ENCODE measurements at places on chromosomes 2 and 18.

- DNase-seq: no peak
- no peak overlapping the region for H3K4me3 ChIP-seq
- H3K27me3 ChIP-seq: no peaks in the 10 kb centered on the region
- H3K36me3 ChIP-seq: no peaks in the 10 kb centered on the region
- H3K4me1 ChIP-seq: no peaks in the 10 kb centered on the region
Observed at GRCh38 chr2:145593991-145594614, 1074.2 kb upstream of the ZEB2 start.

- no peak for DNase-seq
- no peaks in the 10 kb centered on the region for H3K4me1 ChIP-seq
- no peaks in the 10 kb centered on the region for H3K27me3 ChIP-seq
Observed at GRCh38 chr2:101401906-101402305, 14.6 kb upstream of the CREG2 start.

DNA sequence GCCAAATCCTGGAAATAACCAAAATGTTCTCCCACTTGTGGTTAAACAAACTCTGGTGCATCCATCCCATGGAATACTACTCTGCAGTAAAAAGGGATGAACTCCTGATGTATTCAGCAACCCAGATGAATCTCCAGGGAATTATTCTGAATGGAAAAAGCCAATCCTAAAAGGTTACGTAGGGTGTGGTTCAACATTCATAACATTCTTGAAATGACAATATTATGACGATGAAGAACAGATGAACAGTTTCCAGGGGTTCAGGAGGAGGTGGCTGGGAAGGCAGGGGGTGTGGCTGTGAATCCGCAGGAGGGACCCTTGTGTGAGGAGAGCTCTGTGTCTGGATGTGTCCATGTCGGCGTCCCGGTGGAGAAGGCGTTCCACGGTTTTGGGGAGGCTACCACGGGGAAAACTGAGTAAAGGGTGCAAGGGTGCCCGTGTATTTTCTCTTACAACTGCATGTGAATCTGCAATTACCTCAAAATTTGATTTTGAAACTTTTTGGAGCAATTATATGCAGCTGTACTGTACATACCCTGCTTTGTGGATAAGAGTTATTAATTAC is 47.3 kb downstream of the KCNG2 start:
- H3K4me3 ChIP-seq: no peak overlapping the region
- H3K36me3 ChIP-seq: no peaks in the 10 kb centered on the region
- no peaks in the 10 kb centered on the region for H3K4me1 ChIP-seq
- no peak overlapping the region for H3K27ac ChIP-seq

DNA sequence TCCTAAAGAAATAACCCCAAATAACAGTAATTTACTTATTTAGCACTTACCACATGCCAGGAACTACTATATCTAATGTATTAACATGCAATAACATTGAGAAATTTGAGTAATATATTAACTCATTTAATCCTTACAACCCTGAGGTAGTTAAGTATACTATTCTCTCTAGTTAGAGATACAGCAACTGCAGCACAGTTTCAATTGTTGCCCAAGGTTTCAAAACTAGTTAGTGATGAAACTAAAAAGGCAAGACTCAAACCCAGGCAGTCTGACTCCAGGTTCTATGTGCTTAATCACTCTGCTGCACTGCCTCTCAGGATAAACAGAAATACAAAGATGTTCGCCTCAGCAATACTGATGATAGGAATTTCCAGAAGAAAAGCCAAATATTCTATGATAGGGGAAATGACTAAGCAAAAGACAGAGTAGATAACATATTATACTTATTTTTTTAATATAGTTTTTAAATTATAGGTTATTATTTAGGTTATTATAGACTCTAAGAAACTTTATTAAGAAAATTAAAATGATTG is 88.0 kb downstream of the SS18 start:
- H3K4me1 ChIP-seq: no peaks in the 10 kb centered on the region
- H3K4me3 ChIP-seq: no peak overlapping the region
- no peaks in the 10 kb centered on the region for H3K27me3 ChIP-seq
- no peak for DNase-seq
- H3K36me3 ChIP-seq: no peaks in the 10 kb centered on the region

- no peaks in the 10 kb centered on the region for H3K4me1 ChIP-seq
- H3K27me3 ChIP-seq: no peaks in the 10 kb centered on the region
Observed at GRCh38 chr18:1916869-1917523, 654.3 kb downstream of the METTL4 start.

GRCh38 chr2:217392930-217393584 is 533.2 kb upstream of the TNP1 start:
- no peak for DNase-seq
- no peak overlapping the region for H3K4me3 ChIP-seq
- H3K4me1 ChIP-seq: no peaks in the 10 kb centered on the region

- no peaks in the 10 kb centered on the region for H3K27me3 ChIP-seq
- peaks cover 71% of the 10 kb centered on the region for H3K4me1 ChIP-seq
- peak overlapping the region; percentile 99 for H3K27ac ChIP-seq
- no peak for DNase-seq
- H3K36me3 ChIP-seq: no peaks in the 10 kb centered on the region
Observed at GRCh38 chr18:26479681-26480079, 68.7 kb downstream of the KCTD1 start.

- no peak overlapping the region for H3K4me3 ChIP-seq
- DNase-seq: no peak
- no peak overlapping the region for H3K27ac ChIP-seq
- H3K4me1 ChIP-seq: no peaks in the 10 kb centered on the region
Observed at GRCh38 chr2:158575051-158575635, 118.4 kb downstream of the PKP4 start.

GRCh38 chr18:50280707-50281294 is 522 bp downstream of the MBD1 start:
- DNase-seq: no peak
- no peaks in the 10 kb centered on the region for H3K27me3 ChIP-seq
- peak overlapping the region; percentile 70 for H3K4me3 ChIP-seq
- peak overlapping the region; percentile 77 for H3K27ac ChIP-seq

DNA sequence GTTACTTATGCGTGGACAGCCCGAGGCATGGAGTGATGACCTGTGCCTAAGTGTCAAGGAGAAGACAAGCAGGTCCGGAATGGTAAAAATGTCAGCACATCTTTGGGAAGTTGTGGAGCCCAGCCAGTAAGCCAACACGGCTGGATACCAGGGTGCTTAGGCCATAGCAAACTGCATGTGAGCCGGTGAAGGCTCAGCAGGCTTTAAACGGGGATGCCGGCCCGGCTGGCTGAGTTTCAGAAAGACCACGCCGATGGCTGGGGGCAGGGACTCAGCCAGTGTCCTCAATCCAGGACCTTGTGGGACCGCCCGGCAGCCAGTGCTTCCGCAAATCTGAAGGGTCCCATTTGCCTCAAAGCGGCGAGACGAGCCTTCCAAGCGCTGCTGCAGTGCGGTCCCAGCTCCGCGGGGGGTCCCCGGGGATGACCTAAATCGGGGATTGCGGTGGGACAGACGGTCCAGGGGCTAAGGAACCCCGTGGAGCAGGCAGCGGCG is 946 bp upstream of the AGAP1 start:
- peak overlapping the region; percentile 63 for H3K27ac ChIP-seq
- H3K4me3 ChIP-seq: peak overlapping the region; percentile 54

- H3K36me3 ChIP-seq: no peaks in the 10 kb centered on the region
- H3K27ac ChIP-seq: no peak within 1 kb of the TSS
- no peak for DNase-seq
Observed at GRCh38 chr2:97713296-97714083, at the start of gene ZAP70. TSS of gene ZAP70 (plus strand) at chr2:97713576. CDS start at chr2:97724037, 10,461 bp downstream.

DNA sequence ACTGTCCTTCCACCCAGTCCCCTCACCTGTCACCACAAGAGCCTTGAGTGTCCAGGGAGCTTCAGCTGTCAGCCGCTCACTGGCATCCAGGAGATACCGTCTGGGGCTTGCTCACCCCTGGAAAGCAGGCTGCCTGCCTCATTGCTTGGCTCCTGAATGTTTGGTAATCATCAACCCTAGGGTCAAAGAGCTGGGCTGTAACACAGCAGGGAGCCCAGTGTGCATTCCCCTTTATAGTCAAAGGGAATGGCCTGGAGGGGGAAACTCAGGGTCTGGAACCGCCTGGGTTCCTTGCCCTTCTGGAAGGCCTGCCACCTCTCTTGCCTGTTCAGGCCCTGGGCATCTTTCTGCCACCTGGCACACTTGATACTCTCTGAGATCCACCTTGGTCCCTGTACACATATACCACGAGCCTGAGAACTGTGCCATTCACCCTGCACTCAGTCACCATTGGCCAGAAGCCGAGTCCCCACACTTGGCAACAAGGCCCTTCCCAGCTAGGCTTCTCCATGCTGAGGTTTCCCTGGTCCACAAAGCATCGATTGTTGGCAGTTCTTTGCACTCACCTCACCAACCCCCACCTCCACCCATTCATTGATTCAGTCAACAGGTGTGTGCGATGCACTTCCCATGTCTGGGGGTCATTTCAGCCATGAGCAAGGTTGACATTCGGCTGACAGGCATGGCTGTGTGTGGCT is 35.0 kb downstream of the TPRKB start:
- H3K36me3 ChIP-seq: no peaks in the 10 kb centered on the region
- no peak overlapping the region for H3K4me3 ChIP-seq

GRCh38 chr18:31245820-31246219 is 72.1 kb upstream of the DSG1 start:
- no peak for DNase-seq
- H3K36me3 ChIP-seq: no peaks in the 10 kb centered on the region
- no peak overlapping the region for H3K27ac ChIP-seq
- H3K27me3 ChIP-seq: no peaks in the 10 kb centered on the region
- no peak overlapping the region for H3K4me3 ChIP-seq

- no peaks in the 10 kb centered on the region for H3K4me1 ChIP-seq
- no peak for DNase-seq
- H3K27ac ChIP-seq: no peak overlapping the region
- no peaks in the 10 kb centered on the region for H3K36me3 ChIP-seq
- no peak overlapping the region for H3K4me3 ChIP-seq
Observed at GRCh38 chr2:216246766-216247165, 125.5 kb downstream of the MARCHF4 start.

- no peaks in the 10 kb centered on the region for H3K36me3 ChIP-seq
- H3K4me1 ChIP-seq: no peaks in the 10 kb centered on the region
- no peak overlapping the region for H3K4me3 ChIP-seq
- no peaks in the 10 kb centered on the region for H3K27me3 ChIP-seq
- no peak overlapping the region for H3K27ac ChIP-seq
Observed at GRCh38 chr2:22798386-22798785, 586.6 kb upstream of the KLHL29 start.

DNA sequence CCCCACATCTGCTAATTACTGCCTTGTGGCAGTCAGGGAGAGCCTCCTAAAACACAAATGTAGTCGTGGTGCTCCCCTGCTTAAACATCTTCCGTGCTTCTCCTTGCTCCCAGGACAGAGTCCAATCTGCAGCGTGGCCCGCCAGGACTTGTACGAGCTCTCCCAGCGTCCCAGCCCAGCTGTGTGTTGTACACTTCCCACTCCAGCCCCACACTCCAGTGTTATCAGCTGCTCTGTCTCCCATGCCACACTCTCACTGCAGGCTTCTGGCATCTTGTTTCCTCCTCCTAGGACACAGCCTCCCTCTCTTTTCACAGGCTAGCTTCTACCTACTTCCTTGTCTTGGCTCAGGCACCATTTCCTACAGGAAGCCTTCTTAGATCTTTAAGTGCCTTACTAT is 199.4 kb downstream of the ALPK2 start:
- H3K27ac ChIP-seq: no peak overlapping the region
- H3K27me3 ChIP-seq: no peaks in the 10 kb centered on the region
- peaks cover 12% of the 10 kb centered on the region for H3K4me1 ChIP-seq
- H3K36me3 ChIP-seq: no peaks in the 10 kb centered on the region
- DNase-seq: no peak

- H3K4me1 ChIP-seq: peaks cover 10% of the 10 kb centered on the region
- H3K36me3 ChIP-seq: no peaks in the 10 kb centered on the region
- H3K27ac ChIP-seq: no peak overlapping the region
Observed at GRCh38 chr2:186599186-186599778, 9.4 kb downstream of the ITGAV start.

DNA sequence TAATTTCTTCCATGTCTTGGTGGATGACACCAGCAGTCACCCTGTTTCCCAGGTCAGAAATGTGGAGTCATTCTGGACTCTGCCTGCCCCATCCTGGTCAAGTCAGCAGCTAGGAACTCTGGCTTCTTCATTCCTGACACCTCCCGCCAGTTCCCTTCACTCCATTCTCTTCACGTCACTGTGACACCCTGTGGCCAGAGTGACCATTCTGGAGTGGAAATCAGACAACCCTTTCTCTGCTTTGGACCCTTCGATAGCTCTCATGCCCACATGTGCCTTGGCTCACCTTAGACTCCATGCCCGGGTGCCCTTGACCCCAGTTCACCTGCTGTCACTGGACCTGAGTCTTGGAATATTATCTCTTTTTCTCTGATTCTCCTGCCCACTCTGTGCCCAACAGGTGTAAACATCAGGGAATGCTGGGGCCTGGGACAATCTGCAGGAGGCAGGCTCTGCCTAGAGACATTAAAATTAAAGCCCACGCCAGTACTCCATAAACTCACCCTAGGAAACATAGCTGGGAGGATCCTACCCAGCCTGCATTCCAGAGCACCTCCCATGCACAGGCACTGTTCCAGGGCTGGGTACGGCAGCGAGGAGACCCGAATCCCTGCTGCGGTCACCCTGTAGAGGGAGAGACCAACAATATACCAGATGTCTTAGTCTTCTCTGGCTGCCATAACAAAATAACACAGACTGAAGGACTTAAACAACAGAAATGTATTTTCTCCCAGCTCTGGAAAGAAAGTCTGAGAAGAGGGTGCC is 41.1 kb upstream of the FAHD2A start:
- no peaks in the 10 kb centered on the region for H3K4me1 ChIP-seq
- no peaks in the 10 kb centered on the region for H3K36me3 ChIP-seq
- no peak overlapping the region for H3K27ac ChIP-seq

DNA sequence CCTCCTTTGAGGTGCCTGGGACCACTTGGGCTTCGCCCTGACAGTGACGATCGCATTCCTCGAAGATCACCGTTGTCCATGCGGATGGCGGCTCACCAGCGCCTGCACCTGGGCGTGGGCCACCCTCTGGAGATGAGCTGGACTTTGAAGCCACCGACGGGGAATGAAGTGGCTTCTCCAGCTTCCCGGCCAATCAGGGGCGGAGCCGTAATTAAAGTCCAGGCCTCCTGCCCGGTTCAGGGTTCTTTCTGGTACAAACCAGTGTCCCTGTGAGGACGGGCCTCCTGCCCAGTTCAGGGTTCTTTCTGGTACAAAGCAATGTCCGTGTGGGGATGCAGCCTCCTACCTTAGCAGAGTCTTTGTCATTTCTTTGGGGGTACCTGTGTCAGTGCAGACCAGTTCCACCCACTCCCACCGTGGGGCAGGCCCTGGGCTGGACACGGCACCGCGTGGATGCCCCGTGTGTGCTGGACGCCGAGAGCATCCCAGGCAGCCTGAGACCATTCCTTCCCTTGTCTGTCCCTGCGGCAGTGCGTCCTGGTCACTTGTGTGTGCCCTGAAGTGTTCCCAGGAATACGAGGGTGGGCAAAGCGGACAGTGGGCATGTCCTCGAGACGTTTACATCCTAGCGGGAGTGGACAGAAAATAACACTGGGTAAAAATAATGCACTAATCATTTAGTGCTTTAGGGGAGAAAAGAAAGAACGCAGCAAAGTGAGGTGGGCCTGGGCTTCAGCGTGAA is 55.0 kb downstream of the KCNG2 start:
- no peak overlapping the region for H3K4me3 ChIP-seq
- no peaks in the 10 kb centered on the region for H3K27me3 ChIP-seq
- no peaks in the 10 kb centered on the region for H3K4me1 ChIP-seq

Measured in HCT116 (cell line).